Left forelimb (tissue), 1 donor: ENCODE measurements at places on chromosomes 13 and 19.

GRCh38 chr13:27921961-27922882 is 2.4 kb downstream of the PDX1 start:
- DNase-seq = no peak

DNA sequence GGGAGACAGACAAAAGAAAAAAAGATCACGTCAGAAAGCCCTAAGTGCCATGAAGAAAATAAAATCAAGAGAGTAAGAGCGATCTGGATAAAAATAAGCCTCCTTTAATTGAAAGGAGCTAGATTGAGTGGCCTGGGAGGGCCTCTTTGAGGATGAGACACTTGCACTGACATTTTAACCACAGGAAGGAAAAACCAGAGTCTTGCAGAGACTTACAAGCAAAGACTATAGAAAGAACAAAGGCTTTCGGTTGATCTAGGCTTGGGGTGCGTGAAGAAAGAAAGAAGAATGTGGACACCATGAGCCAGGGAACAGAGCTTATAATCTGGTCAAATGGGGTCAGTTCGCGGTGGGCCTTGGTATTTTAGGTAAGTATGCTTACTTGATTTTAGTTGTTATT is 342.7 kb downstream of the COG6 start:
- DNase-seq = no peak

DNA sequence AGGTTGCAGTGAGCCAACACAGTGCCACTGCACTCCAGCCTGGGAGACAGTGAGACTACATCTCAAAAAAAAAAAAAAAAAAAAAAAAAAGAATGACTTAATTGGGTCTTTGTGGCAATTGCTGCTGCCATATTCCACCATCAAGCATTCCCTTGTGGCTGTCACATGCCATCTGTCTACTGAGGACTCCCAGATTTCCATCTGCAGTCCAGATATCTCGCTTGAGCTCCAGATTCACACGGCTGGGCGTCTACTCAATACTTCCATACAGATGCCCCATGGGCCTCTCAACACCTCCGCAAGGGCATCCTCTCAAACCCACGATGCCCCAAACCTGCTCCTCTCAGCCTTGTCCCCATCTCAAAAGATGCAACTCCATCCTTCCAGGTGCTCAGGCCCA is 12.9 kb downstream of the TMEM143 start:
- DNase-seq = no peak

GRCh38 chr19:10433131-10433536 is 12.8 kb downstream of the PDE4A start:
- DNase-seq = no peak

GRCh38 chr19:18668744-18669523 is 14.5 kb upstream of the CRTC1 start:
- DNase-seq = no peak
